Smooth muscle cell of the brain vasculature (primary cell): ENCODE measurements at places on chromosomes 2 and 18.
A peak's percentile ranks its signal among the peaks of the same experiment; 100 is the strongest.

DNA sequence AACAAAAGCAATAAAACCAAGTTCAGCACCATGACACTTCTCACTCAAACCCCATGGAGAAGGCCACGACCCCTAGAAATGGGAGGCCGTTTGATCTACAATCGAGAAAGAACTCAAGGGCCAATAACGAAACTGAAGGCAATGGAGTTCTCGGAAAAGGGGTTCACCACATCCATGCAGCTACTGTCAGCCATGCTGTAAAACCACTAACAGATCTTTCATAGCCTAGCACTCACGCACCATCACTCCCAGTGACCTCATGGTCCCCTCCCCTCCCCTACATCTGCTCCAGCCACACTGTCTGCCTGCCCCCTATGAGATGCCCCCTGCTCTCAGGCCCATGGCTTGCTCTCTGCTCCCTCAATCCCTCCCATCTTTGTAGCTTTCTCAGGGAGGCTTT, 135.3 kb downstream of the TMEM163 start:
- DNase-seq = no peak

DNA sequence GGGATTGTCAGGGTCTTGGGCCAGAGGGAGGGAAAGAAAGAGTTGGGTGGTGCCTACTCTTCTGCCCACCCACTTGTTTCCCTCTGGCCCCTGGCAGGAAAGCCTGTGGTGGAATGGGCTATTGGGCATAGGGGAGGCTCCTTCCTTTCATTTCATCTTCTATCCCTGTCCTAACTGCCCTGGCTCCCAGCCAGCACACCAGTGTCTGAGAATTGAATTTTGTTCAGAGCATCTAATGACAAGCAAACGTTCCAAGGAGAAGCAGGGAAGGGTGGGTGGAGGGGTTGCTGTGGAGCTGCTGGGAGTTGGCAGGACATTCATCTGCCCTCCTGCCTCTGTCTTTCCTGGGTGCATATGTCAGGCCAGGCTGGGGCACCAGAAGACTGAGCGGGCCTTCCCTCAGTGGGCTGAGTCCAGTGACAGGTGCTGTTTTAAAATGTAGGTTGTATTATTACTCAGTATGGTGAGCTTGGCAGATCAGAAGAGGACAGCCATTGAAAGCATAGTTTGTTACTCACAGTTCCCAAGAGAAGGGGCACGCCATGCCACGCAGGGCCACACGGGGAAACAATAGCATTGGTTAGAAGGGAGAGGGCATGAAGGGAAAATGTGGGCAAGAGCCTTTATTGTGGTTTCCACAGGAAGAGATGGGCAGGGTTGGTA, 171.9 kb downstream of the ACOXL start:
- DNase-seq = no peak

- no peak for DNase-seq
Observed at GRCh38 chr18:62729487-62730386, 14.4 kb downstream of the PHLPP1 start.

GRCh38 chr2:26245231-26245732, 543 bp downstream of the HADHB start:
- DNase-seq = no peak

- DNase-seq = no peak
Observed at GRCh38 chr2:191604154-191604553, 73.8 kb upstream of the NABP1 start.

DNA sequence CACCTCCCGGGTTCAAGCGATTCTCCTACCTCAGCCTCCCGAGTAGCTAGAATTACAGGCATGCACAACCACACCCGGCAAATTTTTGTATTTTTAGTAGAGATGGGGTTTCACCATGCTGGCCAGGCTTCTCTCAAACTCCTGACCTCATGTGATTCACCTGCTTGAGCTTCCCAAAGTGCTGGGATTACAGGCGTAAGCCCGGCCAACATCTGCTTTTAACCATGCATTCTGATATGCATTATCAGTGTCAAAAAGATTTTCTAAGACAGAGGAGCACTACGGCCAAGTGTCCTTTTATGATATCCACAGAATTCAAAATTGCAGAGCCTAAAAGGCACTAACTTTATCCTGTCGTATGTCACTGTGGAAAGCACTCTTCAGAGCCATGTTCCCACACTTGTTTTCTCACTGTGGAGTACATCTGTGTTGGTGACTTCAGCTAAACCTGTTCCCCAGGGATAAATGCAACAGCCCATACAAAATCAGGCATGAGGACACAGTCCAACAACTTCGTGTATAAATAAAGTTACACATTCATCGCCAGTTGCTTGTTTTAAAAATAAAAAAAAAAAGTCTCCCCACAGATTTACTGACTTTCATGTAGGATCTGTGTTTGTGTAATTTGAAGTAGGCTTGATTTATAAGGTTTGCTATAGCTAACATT, 56.4 kb downstream of the STK25 start:
- DNase-seq = no peak

- DNase-seq = no peak
Observed at GRCh38 chr2:18684206-18685038, 95.1 kb upstream of the NT5C1B start.

DNA sequence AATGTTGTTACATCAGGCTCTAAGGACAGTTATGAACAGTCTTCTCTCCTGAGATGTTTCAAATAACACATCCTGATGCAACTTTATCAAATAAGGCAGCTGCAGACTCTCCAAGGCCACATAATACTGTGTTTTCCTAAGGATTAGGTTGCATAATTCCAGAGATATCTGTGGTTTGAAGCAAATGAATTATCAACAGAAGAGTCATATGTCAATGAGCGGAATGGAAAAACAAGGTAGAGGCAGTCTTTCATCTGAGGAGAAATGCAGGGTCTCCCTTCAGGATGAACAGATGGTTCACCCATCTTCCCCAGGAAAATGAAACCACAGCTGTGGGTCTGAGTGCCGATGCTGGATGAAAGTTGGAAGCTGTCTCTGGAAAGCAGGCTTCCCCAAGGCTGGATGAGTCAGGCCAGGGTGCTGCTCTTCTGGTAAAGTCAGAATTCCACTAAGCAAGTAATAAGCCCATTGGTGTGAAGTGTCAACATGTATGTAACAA, 22.2 kb downstream of the LYG1 start:
- peak; percentile 59 for DNase-seq

DNA sequence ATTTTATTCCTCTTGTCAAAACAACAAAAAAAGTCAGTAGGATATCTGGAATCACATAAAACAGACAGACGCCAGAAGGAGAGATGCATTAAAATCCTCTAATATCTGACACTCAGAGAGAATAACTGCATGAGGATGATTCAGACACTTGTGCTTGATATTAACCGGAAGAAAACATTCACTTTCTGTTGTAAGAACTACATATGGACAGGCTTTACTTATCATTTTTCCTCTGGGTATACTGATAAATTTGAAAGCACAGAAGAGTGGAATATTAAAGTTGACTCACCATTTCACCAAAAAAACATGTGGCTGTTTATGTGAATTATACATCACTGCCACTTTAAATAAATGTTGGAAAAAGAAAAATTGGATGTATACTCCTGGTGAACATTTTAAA, 589.1 kb upstream of the CDH2 start:
- DNase-seq = no peak

DNA sequence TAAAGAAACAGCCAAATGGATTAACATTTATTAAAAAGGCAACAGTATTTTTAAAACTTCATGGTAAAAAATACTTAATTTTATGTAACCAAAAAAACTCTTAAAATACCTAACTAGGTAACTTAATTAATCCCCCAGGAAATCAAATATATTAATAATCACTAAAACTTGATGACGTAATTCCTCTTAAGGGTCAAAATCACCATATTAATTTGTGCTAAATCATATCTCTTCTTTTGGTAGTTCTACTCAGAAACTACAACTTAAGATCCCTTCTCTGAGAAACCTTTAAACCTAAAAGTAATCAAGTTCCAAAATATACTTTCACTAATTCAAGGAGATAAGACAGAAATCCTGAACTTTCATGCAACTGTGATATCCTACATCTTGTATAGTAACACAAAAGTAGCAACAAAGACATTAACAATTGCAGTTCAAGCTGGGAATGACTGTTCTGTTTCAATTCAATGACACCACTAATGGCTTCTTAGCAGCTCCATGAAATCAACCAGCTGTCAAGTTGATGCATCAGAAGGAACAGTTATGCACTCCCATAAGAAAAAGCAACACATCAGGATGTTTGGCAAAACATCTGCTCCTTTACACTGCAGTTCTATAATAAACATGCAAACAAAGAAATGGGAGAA, 4.0 kb downstream of the BAZ2B start:
- DNase-seq = no peak

GRCh38 chr2:28390241-28390745, 2.4 kb upstream of the FOSL2 start:
- peak; percentile 67 for DNase-seq

DNA sequence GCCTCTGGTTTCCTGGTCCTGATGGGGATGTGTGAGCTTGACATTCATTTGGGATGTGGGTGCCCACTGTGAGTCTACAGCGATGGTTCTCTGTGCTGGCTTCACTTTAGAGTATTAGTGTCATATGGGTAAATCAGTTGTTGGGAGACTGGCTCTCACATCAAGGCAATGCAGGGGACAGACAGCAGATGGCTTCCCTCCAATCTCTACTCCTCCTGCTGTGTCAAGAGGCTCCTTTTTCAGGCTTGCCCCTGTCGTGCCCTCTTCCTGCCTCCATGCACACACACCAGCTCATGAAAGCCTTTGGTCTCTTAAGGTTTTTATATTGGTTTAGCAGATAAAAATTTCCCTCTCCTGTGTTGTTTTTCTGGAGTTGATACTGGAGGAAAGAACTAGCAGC, 315.6 kb downstream of the RDH14 start:
- no peak for DNase-seq

DNA sequence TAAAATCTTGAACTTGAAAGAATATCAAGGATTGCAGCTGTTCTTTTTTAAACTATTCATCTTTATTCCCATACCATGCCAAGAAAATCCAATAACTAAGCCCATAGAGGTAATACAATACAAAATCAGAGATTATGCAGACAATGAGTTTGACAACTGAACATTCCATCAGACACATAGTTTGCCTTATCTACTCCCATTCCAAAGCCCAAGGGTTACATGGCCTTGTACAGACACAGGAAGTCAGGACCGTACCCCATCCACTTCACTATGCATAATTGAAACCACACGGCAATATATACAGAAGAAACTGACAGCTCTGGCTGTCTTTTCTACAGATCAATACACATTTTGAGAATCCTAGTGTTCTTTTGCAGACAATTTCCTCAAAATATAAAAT, 181.3 kb downstream of the TMX3 start:
- no peak for DNase-seq

- peak; percentile 7 for DNase-seq
Observed at GRCh38 chr2:175282300-175282699, 100.8 kb upstream of the ATP5MC3 start.

DNA sequence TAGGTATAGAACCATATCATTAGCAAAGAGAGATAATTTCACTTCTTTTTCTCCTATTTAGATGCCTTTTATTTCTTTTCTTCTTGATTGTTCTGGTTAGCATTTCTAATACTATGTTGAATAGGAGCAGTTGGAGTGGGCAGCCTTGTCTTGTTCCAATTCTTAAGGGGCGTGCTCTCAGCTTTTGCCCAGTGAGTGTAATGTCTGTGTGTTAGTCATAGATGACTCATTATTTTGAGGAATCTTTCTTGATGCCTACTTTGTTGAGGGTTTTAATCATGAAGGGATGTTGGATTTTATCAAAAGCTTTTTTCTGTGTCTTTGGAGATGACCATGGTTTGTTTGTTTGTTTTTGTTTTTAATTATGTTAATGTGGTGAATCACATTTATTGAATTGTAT, 1453.1 kb upstream of the SLC39A10 start:
- no peak for DNase-seq

GRCh38 chr2:147782141-147782930, 62.5 kb upstream of the ACVR2A start:
- no peak for DNase-seq
